ENCODE measurements at places on chromosomes 6 and 20. TPM values are rescaled to one million over a fixed set of nuclear protein-coding genes. Genes with fewer than 3 reads are reported as not detected.

DNA sequence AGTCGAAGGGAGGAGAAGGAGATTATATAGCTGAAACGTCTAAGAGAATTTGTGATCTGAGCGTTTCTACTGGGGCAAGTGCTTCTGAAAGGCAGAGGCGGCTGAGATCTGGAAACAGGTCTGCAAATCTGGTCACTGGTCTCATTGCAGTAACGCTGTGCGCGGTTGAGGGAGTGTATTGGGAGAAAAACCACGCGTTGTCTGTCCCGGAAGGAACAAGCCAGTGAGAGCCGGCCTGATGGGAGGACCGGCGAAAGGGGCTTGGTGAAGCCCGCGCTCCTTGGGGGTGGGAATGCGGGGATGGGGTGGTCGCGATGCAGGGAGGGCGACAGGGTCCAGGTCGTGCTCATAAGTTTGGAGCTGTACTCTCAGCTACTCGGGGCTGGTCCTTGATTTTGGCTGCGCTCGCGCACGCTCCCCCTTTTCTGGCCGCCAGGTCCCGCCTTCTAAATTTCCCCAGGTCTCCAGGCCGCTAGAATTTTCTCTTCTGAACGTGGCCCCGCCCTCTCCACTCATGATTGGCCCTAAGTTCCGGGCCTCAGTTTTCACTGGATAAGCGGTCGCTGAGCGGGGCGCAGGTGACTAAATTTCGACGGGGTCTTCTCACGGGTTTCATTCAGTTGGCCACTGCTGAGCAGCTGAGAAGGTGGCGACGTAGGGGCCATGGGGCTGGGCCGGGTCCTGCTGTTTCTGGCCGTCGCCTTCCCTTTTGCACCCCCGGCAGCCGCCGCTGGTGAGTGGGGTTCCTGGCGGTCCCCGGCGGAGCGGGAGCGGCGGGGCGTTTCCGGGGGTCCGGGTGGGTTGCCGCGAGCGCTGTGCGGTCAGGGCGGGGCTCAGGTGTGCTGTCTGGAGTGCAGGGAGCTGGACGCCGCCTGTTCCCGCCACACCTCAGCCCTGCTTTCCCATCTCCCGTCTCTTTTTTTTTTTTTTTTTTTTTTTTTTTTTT lies at the start of gene MICB:
TSS of gene MICB (plus strand) at position 615 of the 946 bp plus-strand sequence. CDS start at position 664, 49 bp downstream.
- peak; percentile 86 for DNase-seq

DNA sequence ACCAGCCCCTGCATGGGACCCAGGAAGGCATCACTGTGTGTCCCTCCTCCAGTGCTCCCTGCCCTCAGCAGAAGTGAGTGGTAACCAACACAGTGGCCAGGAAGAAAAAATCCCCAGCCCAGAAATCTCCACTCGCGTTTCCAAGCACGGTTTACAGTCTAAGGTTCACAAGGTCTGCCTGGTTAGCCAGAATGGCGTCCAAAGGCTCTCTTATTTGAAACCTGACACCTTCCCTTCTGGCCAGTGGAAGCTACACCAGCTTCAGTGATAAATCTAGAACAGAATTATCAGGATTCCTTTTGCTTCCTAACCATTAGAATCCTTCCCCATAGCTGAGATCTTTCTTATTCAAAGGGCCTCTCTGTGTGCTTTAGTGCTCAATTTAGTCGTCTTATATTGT lies 9.2 kb downstream of the LY86 start:
- DNase-seq, result no peak

DNA sequence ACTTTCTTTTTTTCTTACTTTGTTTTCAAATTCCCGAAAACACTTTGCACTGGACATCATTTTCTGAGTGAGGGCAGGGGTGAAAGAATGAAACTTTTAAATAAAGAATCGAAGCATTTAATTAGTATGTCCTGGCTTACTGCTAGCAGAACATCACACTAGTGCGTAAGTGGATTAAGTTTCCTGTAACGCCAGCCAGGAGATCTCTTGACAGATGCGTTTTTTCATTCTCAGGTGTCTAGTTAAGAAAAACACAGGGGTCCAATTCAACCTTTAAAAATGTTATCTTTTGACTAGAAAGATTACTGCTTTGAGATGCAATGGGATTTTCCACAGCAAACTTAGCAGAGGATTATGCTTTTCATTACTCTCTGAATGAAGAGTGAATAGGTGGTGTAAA lies 858.8 kb upstream of the EPHA7 start:
- DNase-seq, result no peak

The GSTA2 gene
- 0.12 TPM for total RNA-seq

All from M059J (cell line).